ENCODE measurements at places on chromosomes 2 and 18. TPM values are rescaled to one million over a fixed set of nuclear protein-coding genes. Genes with fewer than 3 reads are reported as not detected.

DNA sequence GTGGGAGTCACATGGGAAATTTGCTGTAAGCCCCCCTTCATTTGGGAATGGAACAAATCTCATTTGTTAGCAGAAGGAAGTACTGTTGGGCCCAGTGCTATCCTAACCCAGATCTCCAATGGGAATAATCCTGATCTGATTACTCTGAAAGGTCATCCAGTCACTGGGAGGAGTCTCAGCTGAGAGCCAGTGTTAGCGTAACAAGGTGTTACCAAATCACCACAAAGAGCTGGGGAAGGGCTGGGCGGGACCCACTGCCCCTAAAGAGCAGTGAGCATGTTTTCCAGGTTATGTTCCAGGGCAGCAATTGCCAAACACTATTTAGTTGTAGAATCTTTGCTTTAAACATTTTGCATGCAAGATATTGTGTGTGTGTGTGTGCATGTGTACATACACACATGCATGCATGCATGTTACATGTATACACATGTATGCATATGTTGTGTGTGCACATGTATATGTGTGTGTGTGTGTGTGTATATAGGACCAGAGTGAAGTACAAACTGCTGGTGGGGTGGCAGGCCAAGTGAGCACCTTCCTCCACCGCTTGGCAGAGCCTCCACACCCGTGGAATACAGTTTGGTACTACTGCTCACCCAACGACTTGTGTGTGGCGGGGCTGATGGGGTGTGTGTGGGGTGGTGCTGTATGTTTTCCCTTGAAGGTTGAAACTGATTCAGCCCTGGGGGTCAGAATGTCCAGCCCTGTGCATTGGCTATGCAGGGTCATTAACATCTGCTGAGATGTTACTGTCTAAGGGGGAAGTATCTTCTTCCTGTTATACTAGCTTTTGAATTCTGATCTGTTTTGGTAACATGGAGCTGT, 15.2 kb downstream of the INPP5D start:
- DNase-seq, result no peak

- DNase-seq, result no peak
These were observed 82.6 kb downstream of the ASB1 start for GRCh38 chr2:238509151-238509835.

DNA sequence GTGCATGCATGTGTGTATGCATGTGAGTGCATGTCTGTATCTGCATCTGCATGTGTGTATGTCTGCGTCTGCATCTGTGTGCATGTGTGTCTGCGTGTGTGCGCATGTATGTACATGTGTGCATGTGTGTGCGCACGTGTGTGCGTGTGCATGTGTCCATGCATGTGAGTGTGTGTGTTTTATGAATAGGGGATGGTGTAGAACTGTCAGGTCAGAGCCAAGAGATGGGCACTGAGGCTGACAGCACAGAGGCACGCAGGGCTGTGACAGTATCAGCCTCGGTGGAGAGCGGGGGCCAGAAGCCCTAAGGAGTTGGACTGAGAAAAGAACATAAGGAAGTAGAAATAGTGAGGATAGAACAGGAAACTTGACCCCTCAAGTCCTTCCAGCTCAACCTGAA, 494.0 kb upstream of the MYT1L start:
- DNase-seq, result no peak

GRCh38 chr2:75432761-75433361, 127.9 kb downstream of the EVA1A start:
- no peak for DNase-seq

- no peak for DNase-seq
These were observed 76.6 kb downstream of the CPO start for GRCh38 chr2:207015901-207016300.

DNA sequence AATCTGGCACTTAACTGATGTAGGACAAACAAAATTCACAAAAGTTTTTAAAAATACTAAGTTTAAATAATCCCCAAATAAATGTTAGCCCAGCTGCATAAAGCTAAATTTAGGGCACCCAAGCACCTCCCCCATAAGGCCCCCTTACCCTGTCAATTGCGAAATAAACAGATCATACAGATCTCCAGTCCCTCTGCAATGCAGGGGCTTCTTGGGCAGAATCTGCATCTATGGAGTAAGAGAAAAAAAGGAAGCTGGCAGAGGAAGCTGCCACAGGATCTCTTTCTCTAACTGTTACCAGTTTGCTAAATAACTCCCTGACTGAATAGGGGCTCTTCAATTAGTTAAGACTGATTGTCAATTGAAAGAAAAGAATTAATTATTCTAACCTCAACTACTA, 117.7 kb downstream of the MEMO1 start:
- no peak for DNase-seq

Gene IL1F10
- not detected for total RNA-seq
